Non-pigmented ciliary epithelial cell (primary cell): ENCODE measurements at places on chromosomes 2 and 18.

- no peak for DNase-seq
Observed at GRCh38 chr2:523698-524270, 153.4 kb downstream of the TMEM18 start.

GRCh38 chr2:159968279-159968900, 94.0 kb downstream of the PLA2R1 start:
- DNase-seq, result no peak

DNA sequence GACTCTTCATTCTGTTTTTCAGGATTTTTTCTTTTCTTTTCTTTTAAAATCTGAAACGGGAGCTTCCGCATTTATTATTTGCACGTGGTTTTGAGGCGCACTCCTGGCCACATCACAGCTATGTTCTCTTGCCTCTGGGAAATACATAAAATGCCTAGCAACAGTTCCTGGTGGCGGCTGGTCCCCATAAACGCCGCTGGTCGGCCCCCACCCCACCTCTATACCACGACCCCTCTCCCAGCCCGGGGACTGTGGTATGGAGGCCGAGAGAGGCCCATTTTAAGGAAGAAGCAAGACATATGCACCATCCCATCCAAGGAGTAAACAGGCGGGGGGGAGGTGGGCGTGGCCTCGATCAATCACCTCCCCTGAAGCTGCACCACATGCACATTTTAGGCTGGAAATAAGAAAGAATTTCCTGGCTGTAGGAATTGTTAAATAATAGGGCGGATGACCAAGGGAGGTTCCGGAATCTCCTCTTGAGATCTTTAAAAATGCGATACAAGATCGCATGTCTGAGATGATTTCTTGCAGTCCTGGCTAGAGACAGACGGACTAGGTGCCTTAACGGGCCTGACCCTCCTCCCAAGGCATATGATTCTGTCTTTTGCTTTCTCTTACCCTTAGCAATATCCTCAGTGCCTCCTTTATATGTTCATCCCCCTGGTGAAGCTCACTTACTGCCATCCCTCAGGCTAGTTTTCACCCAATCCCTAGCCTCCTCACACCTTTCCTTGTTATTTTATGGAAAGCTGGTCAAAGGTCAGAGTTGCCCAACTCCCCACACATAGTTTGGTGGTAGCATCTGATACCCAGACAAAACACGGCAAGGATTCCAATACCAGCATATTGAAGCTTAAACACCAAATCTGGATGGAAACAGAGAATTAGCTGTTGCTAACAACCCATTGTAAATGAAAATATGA, 82.4 kb downstream of the BCL2 start:
- no peak for DNase-seq

DNA sequence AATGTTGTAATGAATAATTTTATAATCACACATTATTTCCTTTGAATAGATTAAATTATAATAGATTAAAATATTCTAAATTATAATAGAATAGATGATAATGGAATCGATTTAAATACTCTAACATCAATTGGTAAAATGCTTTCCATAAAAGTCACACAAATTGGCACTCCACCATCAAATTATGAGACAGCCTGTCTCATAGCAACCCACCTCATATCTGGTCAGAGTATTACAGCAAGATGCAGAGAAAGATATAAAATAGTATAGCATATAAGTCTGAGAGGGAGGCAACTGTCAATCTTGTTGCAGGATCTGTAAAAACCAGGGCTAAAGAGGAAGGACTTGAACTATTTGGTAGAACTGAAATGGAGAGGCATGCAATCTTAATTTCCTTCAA, 98.4 kb upstream of the NCKAP5 start:
- DNase-seq, result no peak

- DNase-seq, result no peak
Observed at GRCh38 chr2:3212984-3213383, 164.6 kb downstream of the EIPR1 start.

- DNase-seq, result no peak
Observed at GRCh38 chr2:184646593-184646992, 48.3 kb downstream of the ZNF804A start.

- DNase-seq, result no peak
Observed at GRCh38 chr2:234438305-234438977, 58.4 kb downstream of the ARL4C start.

- DNase-seq, result no peak
Observed at GRCh38 chr2:219560037-219560892, 11.1 kb downstream of the OBSL1 start.
